ENCODE measurements at places on chromosomes 6 and 20. TPM values are rescaled to one million over a fixed set of nuclear protein-coding genes. Genes with fewer than 3 reads are reported as not detected.
A peak's percentile ranks its signal among the peaks of the same experiment; 100 is the strongest.

DNA sequence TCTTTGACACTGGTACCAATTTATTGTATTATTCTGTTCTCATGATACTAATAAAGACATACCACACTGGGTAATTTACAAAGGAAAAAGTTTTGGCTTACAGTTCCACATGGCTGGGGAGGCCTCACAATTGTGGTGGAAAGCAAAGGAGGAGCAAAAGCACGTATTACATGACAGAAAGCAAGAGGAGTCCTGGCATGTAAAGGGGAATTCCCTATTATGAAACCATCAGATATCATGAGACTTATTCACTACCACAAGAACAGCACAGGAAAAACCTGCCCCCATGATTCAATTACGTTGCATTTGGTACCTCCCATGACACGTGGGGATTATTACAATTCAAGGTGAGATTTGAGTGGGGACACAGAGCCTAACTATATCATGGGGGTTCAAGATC lies 43.4 kb downstream of the SLC22A2 start:
- DNase-seq = peak; percentile 59

DNA sequence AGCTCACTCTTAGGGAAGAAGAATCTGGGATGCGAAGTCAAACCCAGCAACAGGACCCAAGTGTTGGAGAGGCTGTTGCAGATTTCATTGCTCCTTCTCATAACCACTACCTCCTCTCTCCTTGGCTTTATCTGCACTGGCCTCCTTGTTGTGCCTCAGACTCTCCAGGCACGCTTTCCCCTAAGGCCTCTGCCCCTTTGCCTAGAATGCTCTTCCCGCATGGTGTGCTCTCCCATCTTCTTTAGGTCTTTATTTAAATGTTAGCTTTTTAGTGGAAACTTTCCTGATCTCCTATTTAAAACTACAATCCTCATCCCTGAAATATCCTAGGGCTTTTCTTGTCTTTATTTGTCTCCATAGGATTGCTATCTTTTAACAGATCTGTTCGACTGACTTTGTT lies 94.9 kb upstream of the TMEM30A start:
- DNase-seq = no peak

GRCh38 chr6:138378463-138378862 lies 758 bp downstream of the SMIM28 start:
- no peak for DNase-seq

- peak; percentile 82 for DNase-seq
Observed at GRCh38 chr6:35024551-35025054, 116.5 kb downstream of the TCP11 start.

GRCh38 chr6:139028215-139028657 lies 309 bp upstream of the ABRACL start:
- DNase-seq = no peak

DNA sequence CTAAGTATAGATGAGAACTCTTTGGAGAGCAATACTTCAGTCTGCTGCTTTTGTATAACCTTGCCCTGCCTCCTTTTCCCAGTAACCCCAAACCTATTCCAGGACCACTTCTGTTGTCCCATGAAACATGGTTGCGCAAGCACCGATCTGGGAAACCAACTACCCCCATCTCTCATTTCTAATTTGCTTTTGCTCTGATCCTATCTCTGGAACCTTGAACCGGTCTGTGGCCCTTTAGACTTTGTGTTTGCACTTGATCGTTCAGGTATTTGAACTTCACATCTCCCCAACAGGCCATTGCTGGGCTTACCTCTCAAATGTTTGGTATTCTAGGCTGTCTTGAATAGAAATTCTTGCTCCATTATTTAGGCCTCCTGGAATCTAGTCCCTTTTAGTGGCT lies 25.0 kb downstream of the L3MBTL3 start:
- DNase-seq = no peak

PDE7B gene
- total RNA-seq = 3.2 TPM

TBP gene
- 11.0 TPM for total RNA-seq

SLC17A1 gene
- 18.4 TPM for total RNA-seq

SLC22A1 gene
- 0.50 TPM for total RNA-seq

SYTL3 gene
- 10.3 TPM for total RNA-seq
